Uterus (tissue), 4 donors: ENCODE measurements at places on chromosomes 4 and X. TPM values are rescaled to one million over a fixed set of nuclear protein-coding genes. Genes with fewer than 3 reads are reported as not detected.

DNA sequence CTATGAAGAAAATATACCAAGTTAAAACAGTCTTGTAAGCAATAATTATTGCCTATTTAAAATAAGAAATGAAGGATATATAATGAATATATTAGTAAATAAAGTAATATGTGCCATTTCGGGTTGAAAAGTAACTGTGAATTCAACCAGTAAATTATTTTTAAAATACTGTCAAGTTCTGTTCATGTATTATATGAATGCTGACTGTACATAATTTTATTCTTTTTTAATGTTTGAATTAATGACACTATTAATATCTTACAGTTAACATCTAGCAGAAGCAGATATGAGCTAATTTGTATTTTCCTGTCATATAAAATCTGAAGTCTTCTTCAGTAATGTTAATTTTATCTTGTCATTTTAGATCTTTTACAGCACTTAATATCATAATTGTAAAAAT lies 632.9 kb downstream of the CCSER1 start:
- DNase-seq, result no peak
- H3K27me3 ChIP-seq, result no peaks in the 10 kb centered on the region
- H3K4me1 ChIP-seq, result no peaks in the 10 kb centered on the region
- H3K4me3 ChIP-seq, result no peak overlapping the region

GRCh38 chrX:77003956-77004355 lies 443.2 kb upstream of the FGF16 start:
- H3K36me3 ChIP-seq, result no peaks in the 10 kb centered on the region
- H3K4me1 ChIP-seq, result no peaks in the 10 kb centered on the region
- no peaks in the 10 kb centered on the region for H3K27me3 ChIP-seq
- no peak overlapping the region for H3K4me3 ChIP-seq
- H3K27ac ChIP-seq, result no peak overlapping the region
- DNase-seq, result no peak

DNA sequence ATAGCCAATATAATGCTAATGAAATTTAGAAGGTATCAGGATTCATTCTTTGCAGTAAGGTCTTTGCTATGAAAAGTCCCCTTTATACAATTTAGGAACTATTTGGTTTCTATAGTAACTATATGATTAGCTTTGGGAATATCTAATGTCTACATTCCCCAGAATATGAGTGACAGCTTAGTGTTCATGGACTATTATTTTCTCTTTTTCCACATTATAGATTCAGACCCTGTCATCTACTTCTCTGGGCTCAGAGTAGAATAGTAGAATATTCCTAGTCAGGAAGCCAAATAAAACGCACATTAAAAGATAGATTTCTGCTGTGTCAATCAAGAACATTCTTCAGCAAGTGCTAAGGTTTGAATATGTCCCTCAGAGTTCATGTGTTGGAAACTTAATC lies 26.1 kb upstream of the SULT1B1 start:
- H3K4me3 ChIP-seq, result no peak overlapping the region
- H3K36me3 ChIP-seq, result no peaks in the 10 kb centered on the region
- H3K4me1 ChIP-seq, result no peaks in the 10 kb centered on the region

GRCh38 chrX:87517571-87518141 lies at the start of gene KLHL4:
KLHL4 (plus strand) TSS chrX:87517802; CDS start chrX:87517894, 92 bp downstream.
- H3K27me3 ChIP-seq, result no peaks in the 10 kb centered on the region
- no peaks in the 10 kb centered on the region for H3K36me3 ChIP-seq
- peak; percentile 18 for DNase-seq
- peak within 1 kb of the TSS; percentile 77 for H3K27ac ChIP-seq
- no peaks in the 10 kb centered on the region for H3K4me1 ChIP-seq

GRCh38 chrX:42096265-42096920 lies 173.0 kb upstream of the CASK start:
- no peaks in the 10 kb centered on the region for H3K4me1 ChIP-seq
- no peaks in the 10 kb centered on the region for H3K36me3 ChIP-seq
- no peak overlapping the region for H3K4me3 ChIP-seq
- DNase-seq, result no peak

GRCh38 chr4:80507507-80507906 lies 172.0 kb downstream of the CFAP299 start:
- no peaks in the 10 kb centered on the region for H3K36me3 ChIP-seq
- H3K27ac ChIP-seq, result no peak overlapping the region
- no peak overlapping the region for H3K4me3 ChIP-seq

GABRG1 gene
- total RNA-seq, result 0.62 TPM

DNA sequence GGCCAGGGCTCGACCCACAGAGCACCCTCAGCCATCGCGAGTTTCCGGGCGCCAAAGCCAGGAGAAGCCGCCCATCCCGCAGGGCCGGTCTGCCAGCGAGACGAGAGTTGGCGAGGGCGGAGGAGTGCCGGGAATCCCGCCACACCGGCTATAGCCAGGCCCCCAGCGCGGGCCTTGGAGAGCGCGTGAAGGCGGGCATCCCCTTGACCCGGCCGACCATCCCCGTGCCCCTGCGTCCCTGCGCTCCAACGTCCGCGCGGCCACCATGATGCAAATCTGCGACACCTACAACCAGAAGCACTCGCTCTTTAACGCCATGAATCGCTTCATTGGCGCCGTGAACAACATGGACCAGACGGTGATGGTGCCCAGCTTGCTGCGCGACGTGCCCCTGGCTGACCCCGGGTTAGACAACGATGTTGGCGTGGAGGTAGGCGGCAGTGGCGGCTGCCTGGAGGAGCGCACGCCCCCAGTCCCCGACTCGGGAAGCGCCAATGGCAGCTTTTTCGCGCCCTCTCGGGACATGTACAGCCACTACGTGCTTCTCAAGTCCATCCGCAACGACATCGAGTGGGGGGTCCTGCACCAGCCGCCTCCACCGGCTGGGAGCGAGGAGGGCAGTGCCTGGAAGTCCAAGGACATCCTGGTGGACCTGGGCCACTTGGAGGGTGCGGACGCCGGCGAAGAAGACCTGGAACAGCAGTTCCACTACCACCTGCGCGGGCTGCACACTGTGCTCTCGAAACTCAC lies 3.6 kb downstream of the MID1IP1 start:
- no peaks in the 10 kb centered on the region for H3K36me3 ChIP-seq
- H3K4me3 ChIP-seq, result peak overlapping the region; percentile 58
- H3K27ac ChIP-seq, result peak overlapping the region; percentile 87
- no peaks in the 10 kb centered on the region for H3K4me1 ChIP-seq
- no peaks in the 10 kb centered on the region for H3K27me3 ChIP-seq

FAAH2 gene
- not detected for total RNA-seq

GRCh38 chr4:109251396-109251795 lies 51.1 kb downstream of the COL25A1 start:
- H3K4me1 ChIP-seq, result no peaks in the 10 kb centered on the region
- DNase-seq, result no peak
- H3K36me3 ChIP-seq, result no peaks in the 10 kb centered on the region
- H3K27ac ChIP-seq, result no peak overlapping the region

DNA sequence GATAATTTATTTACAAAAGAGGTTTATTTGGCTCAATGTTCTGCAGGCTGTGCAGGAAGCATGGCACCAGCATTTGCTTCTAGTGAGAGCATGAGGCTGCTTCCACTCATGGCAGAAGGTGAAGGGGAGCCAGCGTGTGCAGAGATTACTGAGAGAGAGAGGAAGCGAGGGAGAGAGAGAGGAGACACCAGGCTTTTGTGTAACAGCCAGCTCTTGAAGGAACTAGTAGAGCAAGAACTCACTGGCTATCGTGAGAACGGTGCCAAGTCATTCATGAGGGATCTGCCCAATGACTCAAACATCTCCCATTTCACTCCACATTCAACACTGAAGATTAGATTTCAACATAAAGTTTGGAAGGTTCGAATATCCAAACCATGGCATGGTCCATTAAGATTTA lies 12.7 kb downstream of the GUCY1A1 start:
- peak; percentile 27 for DNase-seq
- H3K4me1 ChIP-seq, result peaks cover 14% of the 10 kb centered on the region
- H3K27ac ChIP-seq, result no peak overlapping the region
- no peak overlapping the region for H3K4me3 ChIP-seq
- H3K27me3 ChIP-seq, result no peaks in the 10 kb centered on the region

GRCh38 chr4:182642831-182643230 lies 274.4 kb downstream of the DCTD start:
- no peaks in the 10 kb centered on the region for H3K27me3 ChIP-seq
- no peak for DNase-seq
- no peak overlapping the region for H3K27ac ChIP-seq
- H3K4me1 ChIP-seq, result no peaks in the 10 kb centered on the region
- no peaks in the 10 kb centered on the region for H3K36me3 ChIP-seq

PNCK gene
- 8.5 TPM for total RNA-seq

DNA sequence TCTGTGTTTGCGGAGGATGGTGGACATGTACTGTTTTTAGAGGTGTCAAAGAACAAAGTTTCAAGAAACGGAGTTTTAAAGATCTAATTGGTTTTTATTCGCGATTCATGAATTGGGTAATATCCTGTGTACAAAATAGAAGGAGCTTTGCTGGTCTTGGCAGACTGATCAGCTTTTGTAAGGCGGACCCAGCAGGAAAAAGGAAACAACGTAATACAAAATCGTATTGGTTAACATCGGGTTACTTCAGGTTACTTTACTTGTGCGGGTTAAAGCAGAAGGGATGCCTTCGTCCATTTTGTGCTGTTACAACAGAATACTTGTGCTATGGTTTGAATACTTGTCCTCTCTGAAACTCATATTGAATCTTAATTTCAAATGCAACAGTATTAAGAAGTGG lies 11.4 kb upstream of the NYX start:
- H3K4me3 ChIP-seq, result no peak overlapping the region
- no peaks in the 10 kb centered on the region for H3K27me3 ChIP-seq
- no peak overlapping the region for H3K27ac ChIP-seq
- no peaks in the 10 kb centered on the region for H3K36me3 ChIP-seq
- no peak for DNase-seq

UGT8 gene
- total RNA-seq, result 0.46 TPM

DNA sequence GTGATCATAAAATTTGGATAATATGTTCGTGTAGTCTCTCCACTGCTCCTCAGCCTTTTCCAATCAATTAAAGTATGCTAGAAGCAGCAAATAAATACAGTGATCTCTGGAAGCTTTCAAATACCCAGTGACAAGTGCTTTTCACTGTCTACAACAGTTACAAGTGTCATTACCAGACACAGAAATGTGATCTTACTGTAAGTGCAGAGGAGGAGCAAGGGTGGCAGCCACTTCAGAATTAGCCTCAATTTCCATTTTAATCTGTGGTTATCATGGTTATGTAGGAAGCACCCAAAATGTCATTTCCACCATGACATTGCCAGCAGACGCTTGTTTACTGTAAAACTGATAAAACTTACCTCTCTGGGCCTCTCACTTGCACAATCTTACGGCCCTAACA lies 133.9 kb upstream of the ADAMTS3 start:
- H3K4me3 ChIP-seq, result no peak overlapping the region
- no peaks in the 10 kb centered on the region for H3K4me1 ChIP-seq
- no peaks in the 10 kb centered on the region for H3K27me3 ChIP-seq
- no peak overlapping the region for H3K27ac ChIP-seq
- DNase-seq, result no peak

DNA sequence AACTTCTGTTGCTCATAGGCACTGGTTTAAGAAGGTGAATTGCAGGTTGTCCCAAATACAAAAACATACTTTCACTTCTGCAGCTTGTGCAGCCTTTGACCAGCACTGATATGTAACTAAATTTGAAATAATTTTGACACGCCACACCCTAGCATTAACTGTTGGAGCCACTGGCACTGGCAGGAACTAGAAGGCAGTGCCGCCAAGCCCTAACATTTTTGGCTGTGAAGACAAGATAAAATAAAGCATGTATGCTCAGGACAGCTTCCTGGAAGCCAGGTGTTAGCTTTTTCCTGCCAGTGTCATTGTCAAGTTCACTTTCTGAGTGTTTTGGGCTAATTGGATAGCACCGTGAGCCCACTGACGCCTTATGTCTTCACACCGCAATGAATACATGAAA lies 65.3 kb upstream of the FBXW7 start:
- H3K4me3 ChIP-seq, result no peak overlapping the region
- no peaks in the 10 kb centered on the region for H3K36me3 ChIP-seq
- H3K27ac ChIP-seq, result no peak overlapping the region
- no peak for DNase-seq
- no peaks in the 10 kb centered on the region for H3K4me1 ChIP-seq

DNA sequence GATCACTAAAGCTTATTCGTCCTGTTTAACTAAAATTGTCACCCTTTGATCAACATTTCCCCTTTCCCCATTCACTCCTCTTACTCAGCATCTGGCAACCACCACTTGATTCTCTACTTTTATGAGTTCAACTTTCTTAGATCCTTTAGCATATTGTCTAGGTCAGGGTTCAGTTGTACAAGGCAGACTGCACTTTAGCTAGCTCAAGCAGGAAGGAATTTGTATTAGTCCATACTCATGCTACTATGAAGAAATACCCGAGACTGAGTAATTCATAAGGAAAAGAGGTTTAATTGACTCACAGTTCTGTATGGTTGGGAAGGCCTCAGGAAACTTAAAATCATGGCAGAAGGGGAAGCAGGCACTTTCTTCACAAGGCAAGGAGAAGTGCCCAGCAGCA lies 44.3 kb downstream of the TASL start:
- no peaks in the 10 kb centered on the region for H3K4me1 ChIP-seq
- H3K36me3 ChIP-seq, result no peaks in the 10 kb centered on the region
- no peak for DNase-seq

- no peak for DNase-seq
- no peak overlapping the region for H3K4me3 ChIP-seq
- H3K4me1 ChIP-seq, result no peaks in the 10 kb centered on the region
Measured at GRCh38 chrX:27968352-27968751, 12.9 kb downstream of the DCAF8L1 start.

DNA sequence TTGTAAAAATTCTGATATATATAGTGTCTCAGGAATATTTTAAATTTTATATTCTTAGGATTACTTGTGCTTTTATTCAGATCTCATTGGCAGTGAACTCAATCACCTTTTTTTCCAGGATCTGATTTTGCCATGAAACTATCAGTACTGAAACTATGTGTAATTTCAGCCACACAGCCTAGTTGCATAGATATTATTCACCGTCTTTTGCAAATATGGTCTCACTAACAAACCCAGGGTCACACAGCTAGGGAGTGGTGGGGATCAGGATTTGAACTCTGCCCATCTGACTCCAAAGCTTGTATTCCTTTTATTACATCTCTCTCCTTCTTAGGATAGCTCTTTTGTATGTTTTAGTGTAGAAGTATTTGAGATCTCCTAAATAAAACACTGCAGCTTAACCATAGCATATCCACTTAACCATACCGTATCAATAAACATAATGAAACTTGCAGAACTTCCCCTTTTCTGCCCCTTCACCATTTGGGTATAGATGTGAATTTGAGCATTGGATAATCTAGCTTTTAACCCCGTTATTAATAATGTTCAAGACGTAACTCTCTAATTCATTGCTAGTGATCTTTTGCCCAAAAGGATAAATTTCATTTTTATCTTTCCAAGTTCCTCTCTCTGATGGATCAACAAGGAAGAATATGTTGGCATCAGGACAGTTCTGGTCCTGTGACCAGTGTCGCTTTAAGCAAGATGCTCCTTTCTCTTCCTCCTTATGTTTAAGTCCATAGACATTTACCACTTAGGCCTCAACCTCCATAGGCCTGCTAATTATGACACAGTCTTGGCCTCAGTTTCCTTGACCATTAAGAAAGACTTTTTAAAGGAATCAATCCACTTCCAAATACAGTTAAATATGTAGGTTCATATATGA lies 74.6 kb downstream of the RAPGEF2 start:
- H3K4me1 ChIP-seq, result no peaks in the 10 kb centered on the region
- H3K36me3 ChIP-seq, result no peaks in the 10 kb centered on the region
- peak overlapping the region; percentile 8 for H3K27ac ChIP-seq
- H3K4me3 ChIP-seq, result no peak overlapping the region
- DNase-seq, result no peak

MEPE gene
- total RNA-seq, result not detected

XK gene
- total RNA-seq, result 0.26 TPM
